Activated CD4-positive, alpha-beta T cell treated with anti-CD3 and anti-CD28 coated beads for 1 hour (primary cell): ENCODE measurements at places on chromosomes 16 and 17.

DNA sequence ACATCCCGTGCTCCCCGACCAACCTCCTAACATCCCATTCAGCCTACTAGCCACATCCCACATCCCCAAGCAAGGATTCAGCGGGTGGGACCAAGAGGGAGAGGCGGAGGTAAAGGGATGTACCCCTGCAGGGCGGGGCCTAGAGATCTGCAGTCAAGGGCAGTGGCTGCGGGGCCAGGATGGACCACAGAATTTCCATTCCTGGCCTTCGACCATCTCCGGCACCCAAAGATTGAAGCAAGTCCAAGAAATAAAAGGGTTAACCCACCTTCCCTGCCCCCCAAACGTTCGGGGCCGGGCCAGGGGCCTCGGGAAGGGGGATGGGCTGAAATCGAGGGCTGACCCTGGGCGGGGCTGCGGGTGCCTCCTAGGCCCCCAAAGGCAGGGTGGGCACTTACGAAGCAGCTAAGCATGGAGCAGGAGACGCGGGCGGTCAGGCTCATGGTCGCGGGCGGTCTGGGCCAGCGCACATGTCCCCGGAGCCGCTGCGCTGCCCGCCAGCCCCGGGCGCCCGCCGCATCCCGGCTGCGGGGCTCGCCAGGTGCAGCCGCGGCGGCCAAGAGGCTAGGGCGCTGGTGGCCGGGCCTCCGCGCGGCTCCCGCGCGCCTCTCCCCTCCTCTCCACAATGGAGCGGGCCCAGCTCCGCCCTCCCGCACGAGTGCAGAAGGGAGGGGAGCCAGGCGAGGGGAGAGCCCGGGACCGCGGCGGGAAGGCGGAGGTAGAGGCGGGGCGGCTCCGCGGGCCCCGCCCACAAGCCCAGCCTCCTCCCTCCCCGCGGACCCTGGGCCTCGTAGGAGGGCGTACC lies at the start of gene MTMR4:
Gene MTMR4 (minus strand): TSS at position 674 of the 805 bp plus-strand sequence. CDS start 231 bp downstream, at position 443.
- peak; percentile 59 for DNase-seq

DNA sequence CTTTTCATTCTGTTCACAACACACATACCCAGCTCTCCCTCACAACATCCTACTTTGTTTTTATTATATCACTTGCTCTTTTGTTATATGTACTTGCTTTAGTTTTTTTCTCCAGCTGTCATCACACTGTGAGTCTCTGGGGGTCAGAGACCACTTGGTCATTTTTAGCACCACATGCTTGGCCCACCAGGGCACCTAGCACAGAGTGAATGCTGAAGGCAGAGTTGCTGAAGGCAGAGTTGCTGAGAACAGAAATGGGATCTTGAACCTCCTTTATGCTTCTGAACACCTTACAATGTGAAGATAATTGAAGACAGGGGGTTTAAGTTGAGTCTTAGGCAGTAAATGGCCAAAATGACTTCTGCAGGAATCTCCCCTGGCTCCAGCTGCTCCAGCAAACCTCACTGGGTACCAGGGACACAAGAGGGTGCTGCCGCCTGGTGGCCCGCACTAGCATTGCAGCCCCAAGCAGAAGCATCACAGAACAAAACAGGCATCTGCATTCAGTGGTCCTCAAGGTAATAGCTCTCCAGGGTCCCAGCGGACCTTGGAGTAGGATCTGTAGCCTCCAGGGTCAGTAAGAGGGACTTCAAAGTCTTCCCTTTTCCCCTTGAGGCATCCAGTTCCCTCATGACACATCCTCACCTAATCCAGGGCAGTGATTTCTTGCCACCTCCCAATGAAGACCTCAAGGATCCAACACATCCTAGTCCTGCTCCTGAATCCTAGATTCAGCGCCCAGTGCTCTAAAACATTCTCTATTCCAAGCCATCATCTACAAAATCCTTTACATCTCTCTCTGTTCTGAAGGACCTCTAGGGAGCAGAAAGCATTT lies 1972.6 kb downstream of the TP53TG3F start:
- no peak for DNase-seq

DNA sequence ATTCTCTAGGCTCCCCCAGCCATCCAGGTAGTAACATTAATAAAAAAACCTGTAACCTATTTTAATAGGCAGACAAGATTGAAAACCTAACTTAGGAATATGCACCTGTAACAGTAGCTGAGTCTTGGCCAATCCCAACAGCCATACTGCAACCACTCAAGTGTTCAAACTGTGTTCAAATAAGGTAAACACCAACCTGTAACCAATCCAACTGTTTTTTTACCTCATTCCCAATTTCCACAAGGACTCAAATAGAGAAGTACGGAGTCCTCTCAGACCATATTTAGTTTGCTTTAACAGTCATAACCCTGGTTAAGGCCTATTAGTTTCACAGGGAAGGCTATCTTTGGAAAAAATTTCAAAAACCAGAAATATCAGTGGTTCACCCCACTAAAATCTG lies 40.4 kb upstream of the NOS2 start:
- DNase-seq = no peak

DNA sequence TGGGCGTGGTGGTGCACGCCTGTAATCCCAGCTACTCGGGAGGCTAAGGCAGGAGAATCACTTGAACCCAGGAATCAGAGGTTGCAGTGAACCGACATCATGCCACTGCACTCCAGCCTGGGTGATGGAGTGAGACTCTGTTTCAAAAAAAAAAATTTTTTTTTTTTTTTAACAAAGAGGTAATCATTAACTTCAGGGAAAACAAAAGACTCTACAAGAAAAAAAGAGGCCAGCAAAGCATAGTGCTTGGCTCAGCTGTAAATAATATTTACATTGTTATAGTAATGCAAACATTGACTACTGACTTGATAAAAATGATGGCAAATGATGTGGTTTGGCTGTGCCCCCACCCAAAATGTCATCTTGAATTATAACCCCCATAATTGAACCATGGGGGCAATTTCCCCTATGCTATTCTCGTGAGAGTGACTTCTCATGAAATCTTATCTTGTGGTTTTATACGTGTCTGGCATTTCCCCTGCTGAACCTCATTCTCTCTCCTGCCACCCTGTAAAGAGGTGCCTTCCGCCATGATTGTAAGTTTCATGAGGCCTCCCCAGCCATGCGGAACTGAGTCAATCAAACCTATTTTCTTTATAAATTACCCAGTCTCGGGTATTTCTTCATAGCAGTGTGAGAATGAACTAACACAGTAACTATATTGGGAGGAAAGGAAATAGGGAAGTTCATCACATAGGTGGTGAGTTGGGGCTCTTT lies 12.7 kb upstream of the SSTR2 start:
- DNase-seq = no peak

DNA sequence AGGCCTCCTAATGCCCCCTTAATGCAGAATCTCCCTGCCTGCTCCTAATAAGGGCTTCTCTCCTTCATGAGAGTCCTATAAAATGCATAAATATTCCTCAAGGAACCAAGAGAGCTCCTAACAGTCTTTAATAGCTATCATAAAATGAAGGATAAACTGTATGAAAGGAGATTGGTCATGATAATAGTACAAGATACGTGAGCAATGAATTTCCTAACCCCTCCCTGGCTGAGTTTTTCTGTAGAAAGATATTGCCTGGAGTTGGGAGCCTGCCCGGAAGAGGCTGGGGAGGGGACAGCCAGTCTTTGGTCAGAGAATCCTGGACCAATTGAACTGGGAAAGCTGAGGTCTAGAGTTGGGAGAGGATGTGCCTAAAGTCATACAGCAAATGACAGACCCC lies 321.9 kb upstream of the CDH5 start:
- DNase-seq = no peak

DNA sequence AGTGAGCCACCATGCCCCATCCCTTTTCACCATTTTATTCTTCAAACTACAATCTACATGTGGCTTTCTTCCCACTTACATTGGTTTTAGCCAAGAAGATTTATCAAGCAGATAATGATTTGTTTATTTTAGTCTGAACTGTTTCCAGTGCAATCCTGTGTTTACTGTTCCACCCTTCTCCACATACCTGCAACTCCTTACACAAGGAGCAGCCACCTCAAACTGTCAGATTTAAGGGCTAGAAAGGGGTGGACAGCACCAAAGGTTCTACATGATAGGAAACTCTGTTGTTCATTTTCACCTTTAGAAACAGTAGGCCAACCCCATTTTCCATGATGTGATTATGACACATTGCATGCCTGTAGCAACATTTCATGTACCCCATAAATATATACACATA lies 1.9 kb downstream of the RUNDC1 start:
- DNase-seq = no peak
